Progenitor cell of endocrine pancreas (in vitro differentiated cells): ENCODE measurements at places on chromosomes 6 and 20. TPM values are rescaled to one million over a fixed set of nuclear protein-coding genes. Genes with fewer than 3 reads are reported as not detected.
A peak's percentile ranks its signal among the peaks of the same experiment; 100 is the strongest.

Gene PRDM13
- total RNA-seq, result not detected in 2 replicates

Gene PROCR
- 0.51 and 0.55 TPM in 2 replicates for total RNA-seq

Gene LY6G5B
- total RNA-seq, result 24.8 and 30.6 TPM in 2 replicates

Gene PDSS2
- total RNA-seq, result 12.5 and 12.8 TPM in 2 replicates

Gene FOXF2
- total RNA-seq, result not detected in 2 replicates

Gene FAM210B
- 60.3 and 67.2 TPM in 2 replicates for total RNA-seq

Gene TFAP2A
- total RNA-seq, result 4.7 and 10.0 TPM in 2 replicates

DNA sequence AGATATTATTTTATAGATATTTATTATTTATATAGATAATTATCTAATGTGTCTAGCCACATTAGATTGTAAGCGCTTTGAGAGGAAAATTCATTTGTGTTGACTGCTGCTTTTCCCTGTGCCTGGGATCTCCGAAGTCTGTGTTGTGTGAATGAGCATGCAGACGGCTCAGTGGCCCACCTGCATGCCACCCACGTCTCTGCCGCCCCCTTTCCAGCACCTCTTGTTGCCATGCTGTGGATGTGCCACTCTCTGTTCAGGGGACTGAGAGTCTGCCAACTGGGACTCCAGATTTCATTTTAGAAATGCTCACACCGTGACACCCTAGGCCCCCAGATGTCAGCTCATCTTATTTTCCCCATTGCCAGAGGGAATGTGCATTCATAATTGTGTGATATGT is 139.7 kb downstream of the JARID2 start:
- no peak for DNase-seq

- DNase-seq, result no peak
Observed at GRCh38 chr20:8994045-8994444, 74.8 kb upstream of the PLCB4 start.

GRCh38 chr6:111803804-111804203 is 69.4 kb downstream of the FYN start:
- no peak for DNase-seq

GRCh38 chr6:163956571-163957407 is 542.3 kb downstream of the QKI start:
- peak; percentile 48 for DNase-seq

- no peak for DNase-seq
Observed at GRCh38 chr6:47454713-47455396, 22.7 kb upstream of the CD2AP start.

DNA sequence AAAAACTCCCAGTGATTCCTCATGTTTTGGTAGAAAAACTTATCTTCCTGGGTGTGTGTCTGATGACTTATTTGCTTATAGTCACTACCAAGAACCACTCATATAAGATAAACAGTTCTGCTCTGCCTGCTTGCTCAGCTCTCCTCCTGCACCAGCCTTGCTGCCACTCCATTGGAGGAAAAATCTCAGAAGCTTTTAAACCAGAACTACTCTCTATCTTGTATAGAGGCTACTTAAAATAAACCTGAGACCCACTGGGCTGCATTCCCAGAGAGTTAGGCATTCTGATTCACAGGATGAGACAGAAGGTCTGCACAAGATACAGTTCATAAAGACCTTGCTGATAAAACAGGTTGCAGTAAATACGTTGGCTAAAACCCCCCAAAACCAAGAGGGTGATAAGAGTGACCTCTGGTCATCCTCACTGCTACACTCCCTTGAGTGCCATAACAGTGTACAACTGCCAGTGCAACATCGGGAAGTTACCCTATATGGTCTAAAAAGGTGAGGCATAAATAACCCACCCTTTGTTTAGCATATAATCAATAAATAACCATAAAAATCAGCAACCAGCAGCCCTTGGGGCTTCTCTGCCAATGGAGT is 728.3 kb downstream of the EPHA7 start:
- no peak for DNase-seq
